ENCODE measurements at places on chromosomes 1 and 21.
A peak's percentile ranks its signal among the peaks of the same experiment; 100 is the strongest.

DNA sequence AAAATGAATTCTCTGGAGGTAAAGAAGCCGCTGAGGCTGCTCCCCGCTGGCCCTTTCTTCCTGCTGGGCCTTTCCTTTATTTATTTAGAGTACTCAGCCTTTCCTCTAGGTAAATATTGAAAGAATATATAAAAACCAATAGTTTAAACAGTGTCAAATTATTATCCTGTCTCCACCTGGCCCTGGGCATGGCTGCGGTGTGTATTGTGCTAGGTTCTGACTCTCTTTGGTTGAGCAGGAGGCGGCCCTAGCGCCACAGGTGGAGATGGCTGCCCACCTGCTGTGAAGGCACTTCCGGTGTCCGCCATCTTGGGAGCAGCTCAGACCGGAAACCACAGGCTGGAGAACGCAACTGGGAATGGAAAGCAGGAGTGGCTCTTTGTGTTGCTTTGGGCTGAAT lies 29.0 kb upstream of the CLDN14 start:
- no peak for DNase-seq

GRCh38 chr1:109531826-109532364 lies 7.8 kb upstream of the GPR61 start:
- no peak for DNase-seq

- DNase-seq, result no peak
These were observed 179.2 kb upstream of the TMEM51 start for GRCh38 chr1:14974361-14974760.

GRCh38 chr1:12548973-12549459 lies 69.0 kb downstream of the DHRS3 start:
- no peak for DNase-seq

DNA sequence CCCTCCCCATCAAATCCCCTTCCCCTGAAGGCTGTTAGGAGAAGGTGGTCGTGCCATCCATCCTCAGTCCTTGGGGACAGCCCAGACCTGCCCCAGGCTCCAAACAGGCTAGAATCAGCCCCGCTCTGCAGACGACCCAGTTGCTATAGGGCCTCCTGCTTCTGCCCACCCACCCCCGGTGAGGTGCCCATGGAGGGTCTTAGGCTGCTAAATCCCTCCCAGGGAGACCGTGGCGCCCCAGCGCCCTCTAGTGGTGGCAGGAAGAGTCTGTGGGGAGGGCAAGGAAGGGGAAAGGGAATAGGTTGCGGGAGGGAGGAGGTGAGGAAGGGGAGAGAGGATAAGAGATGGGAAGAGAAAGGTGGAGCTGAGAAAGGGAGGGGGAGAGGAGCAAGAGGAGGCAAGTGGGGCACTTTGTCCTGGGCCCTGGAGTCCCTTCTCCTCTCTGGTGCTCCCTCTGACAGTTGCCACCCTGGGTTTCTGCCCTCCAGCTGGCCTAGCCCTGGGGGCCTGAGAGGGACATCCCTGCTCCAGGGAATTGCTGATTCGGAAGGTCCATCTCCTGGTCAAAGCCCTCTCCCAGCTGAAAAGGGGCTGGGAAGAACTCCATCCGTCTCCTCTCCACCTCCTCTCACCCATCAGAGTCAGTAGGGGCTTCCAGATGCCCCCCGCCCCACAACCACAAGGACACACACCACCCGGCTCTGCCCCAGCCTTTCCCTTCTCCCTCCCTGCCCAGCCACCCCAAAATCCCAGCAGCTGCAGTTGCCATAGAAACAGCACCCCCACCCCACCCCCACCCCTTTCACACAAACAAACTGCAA lies 55.4 kb downstream of the CAMK2N1 start:
- DNase-seq, result peak; percentile 61

DNA sequence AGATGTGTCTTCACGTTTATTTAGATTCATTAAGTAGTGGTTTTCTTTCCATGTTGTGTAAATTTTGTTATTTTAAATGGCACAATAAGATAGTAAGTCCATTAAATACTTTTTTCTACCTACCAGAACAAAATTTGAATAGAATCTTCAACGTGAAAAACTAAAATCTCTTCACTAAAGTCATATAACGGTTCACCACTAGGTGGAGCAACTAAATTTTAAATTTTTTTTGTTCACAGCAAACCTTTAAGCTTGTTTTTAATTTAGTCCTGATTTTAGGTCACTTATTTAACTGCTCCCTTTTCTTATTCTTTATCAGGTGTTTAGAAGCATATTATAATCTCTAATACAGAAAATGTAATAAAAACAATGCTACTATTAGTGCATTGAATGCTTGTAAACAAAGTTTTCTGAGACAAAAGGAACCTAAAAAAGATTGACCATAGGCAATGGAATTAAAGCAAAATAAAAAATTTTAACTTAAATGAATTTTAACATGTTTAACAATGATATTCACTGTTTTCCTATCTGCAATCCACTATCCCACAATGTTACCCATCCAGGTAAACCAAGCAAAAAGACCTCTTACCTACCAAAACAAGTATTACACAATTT lies 28.3 kb upstream of the PKN2 start:
- DNase-seq, result no peak

DNA sequence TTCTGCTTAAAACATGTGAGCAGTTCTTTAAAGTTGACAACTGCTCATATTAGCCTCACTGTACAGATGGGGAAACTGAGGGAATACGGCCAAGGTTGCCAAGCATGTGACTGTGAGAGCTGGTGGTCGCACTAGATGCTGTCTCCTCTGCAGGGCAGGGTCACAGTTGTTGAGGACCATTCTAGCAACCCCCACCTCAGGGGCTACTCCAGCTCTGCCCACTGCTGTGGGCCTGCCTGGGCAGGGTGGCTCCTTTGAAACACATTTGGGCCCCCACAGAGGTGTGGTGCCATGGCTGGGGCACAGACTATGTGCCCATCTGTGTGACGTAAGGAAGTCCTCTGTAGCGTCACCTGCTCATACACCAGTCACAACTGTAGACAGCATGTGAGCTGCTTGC lies 779 bp downstream of the THEM5 start:
- no peak for DNase-seq

GRCh38 chr1:162191396-162192305 lies 122.2 kb downstream of the NOS1AP start:
- DNase-seq, result no peak

- no peak for DNase-seq
These were observed 139.9 kb downstream of the CLIC6 start for GRCh38 chr21:34808569-34809204.

- peak; percentile 33 for DNase-seq
These were observed 55.3 kb downstream of the NME7 start for GRCh38 chr1:169312084-169312954.

GRCh38 chr1:91190996-91191395 lies 169.2 kb upstream of the ZNF644 start:
- no peak for DNase-seq

DNA sequence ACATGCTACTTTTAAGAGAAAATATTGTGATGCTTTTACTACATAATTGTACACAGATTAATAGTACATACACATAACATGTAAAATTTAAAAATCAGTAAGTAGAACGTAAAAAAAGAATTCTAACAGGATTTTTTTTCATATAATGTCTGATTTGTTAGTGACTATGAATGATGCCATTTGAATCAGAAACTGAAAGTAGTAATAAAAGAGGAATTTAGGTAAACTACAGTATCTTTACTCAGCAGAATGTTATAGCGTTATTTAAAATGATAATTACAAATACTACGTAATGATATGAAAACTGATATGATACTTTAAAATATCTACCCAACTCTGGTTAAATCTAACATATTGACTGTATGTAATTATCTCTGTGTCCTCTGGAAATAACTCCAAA lies 116.1 kb downstream of the DENND1B start:
- DNase-seq, result no peak

- DNase-seq, result no peak
These were observed 139.3 kb upstream of the NFIA start for GRCh38 chr1:60942896-60943638.

GRCh38 chr1:169604781-169605560 lies 18.7 kb upstream of the F5 start:
- peak; percentile 33 for DNase-seq

DNA sequence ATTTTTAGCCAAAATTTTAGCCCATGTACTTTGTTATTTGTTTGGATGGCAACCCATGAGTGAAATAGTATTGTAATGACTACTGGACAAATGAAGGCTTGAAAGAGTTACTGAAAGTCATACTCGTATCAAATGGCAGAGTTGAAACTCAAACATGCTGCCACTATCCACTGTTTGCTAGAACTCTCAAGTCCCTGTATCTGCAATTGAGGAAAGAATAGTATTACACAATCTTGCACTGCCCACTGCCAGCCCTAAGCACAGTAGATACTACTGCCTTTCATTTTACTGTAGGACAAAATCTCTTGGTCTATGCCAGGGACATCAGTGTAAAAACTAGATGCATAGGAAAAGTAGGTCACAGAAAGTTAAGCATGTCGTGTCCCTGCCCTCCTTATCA lies 581.1 kb upstream of the PLXNA2 start:
- DNase-seq, result no peak

DNA sequence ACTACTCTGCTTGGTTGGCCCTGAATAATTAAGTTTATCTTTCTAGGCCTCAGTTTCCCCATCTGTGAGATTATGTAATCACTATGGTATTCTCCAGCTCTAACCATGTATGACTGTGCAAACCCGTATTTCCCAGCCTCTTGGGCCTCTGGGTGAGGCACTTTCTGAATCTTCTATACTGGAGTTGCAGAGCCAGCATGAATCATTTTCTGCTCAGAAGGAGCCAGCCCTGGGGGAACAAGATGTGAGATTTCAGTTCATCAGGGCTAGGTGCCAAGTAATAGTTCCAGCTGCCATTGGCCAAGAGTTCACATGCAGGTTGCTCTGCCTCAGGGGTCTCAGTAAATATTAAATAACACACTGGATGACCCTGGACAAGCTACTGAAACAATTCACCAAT lies 47.7 kb upstream of the USP24 start:
- no peak for DNase-seq

DNA sequence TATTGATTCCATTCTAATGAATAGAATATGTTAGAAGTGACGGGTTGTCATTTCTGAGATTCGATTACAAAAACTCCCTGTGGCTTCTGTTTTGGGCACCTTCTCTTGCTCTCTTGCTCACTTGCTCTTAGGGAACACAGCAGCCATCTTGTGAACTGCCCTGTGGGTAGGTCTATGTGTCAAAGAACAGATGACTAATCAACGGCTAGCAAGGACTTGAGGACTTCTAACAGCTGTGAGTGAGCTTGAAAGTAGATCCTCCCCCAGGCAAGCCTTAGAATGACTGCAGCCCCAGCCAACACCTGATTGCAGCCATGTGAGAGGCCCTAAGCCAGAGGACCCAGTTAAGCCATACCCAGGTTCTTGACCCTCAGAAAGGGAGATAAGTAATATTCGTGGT lies 49.3 kb downstream of the AZIN2 start:
- DNase-seq, result peak; percentile 18

DNA sequence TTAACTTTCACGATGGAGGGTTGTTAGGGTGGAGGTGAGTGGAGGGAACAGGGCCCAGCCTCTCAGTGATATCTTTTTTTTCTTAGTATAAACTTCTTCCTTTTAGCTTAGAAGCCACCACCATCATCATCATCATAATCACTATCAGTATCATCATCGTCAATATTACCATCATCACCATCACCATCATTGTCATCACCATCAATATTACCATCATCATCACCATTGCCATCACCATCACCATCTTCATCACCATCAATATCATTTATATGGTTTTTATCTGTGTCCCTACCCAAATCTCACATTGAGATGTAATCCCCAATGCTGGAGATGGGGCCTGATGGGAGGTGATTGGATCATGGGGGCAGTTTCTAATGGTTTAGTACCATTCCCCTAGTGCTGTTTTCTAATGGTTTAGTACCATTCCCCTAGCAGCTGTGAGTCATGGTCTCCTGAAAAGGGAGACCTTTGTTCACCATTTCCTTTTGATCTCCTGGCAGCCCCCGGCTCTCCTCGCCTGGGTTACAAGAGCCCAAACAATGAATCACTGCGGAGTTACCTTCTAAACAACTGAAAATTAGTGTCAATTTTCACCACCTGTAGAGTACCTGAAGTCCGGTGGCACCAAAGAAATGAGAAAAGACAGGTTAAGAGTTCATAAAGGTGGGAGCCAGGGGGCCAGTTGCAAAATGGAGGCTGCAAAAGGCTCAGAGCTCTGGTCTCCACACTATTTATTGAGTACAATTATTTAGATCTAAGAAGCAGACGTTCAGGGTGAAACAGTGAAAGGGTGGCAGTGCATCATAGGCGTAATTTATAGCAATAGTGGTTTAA lies 3.1 kb upstream of the PLA2G2E start:
- no peak for DNase-seq

DNA sequence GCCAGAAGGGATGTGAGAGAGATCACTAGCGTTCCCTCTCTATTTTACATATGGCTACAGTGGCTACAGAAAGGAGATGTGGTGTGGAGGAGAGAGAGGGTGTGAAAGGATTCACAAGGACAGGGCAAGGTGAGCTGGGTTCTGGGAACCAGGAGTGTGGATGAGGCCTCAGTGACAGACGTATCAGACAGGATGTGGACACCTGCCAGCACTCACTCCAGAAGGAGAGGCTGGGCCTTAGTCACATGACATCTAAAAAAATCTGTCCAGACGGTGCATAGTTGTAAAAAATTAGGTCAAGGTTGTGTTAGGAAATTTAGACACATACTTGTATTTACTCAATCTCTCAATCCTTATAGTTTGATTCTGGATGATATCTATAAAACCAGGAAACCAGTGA lies 10.6 kb downstream of the TRIM67 start:
- DNase-seq, result no peak

DNA sequence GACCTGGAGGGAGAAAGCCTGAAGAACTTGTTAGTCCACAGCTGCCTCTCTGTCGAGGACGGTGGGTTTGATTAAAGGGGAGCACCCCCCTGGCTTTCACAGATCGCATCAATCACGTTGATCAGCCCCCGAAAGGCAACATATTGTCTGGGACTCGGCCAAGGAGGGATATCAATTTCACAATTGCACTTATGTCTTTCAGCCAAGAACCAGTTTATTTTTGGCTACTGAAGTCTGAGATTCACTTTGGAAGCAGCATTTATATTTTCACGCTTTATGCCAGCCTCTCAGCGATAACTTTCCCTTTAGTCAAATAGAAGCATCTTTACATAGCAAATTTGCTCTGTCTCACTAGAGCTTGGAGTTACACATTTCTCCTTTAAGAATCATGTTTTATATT lies 253.2 kb upstream of the RRP15 start:
- no peak for DNase-seq

DNA sequence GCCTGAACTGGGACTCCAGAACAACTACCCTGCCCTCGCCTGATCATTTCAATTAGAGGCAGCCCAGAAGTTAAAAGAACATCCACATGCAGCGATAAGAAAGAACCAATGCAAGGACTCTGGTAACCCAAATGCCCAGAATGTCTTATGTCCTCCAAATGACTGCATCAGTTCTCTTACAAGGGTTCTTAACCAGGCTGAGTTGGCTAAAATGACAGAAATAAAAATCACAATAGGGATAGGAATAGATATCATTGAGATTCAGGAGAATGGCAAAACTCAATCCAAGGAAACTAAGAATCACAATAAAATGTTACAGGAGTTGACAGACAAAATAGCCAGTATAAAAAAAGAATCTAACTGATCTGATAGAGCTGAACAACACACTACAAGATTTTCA lies 80.1 kb upstream of the PTGFR start:
- no peak for DNase-seq

- no peak for DNase-seq
These were observed 5.4 kb downstream of the SH2D5 start for GRCh38 chr1:20726932-20727745.

GRCh38 chr21:42233067-42233961 lies 14.4 kb downstream of the ABCG1 start:
- DNase-seq, result peak; percentile 79
